ENCODE measurements at places on chromosomes 5 and 9. TPM values are rescaled to one million over a fixed set of nuclear protein-coding genes. Genes with fewer than 3 reads are reported as not detected.

Gene ADAMTS16
- not detected for total RNA-seq

Gene OLFML2A
- not detected for total RNA-seq

Gene TLX3
- total RNA-seq: not detected

Gene SLC6A7
- total RNA-seq: not detected

Gene GFI1B
- not detected for total RNA-seq

Gene CD14
- total RNA-seq: 0.39 TPM

Gene PCAT7
- not detected for total RNA-seq

Gene SETD9
- 5.1 TPM for total RNA-seq

All from activated CD4-positive, alpha-beta memory T cell treated with anti-CD3 and anti-CD28 coated beads for 36 hours (primary cell).